ENCODE measurements at places on chromosomes 3 and 15.

GRCh38 chr3:59566481-59566975 lies 516.7 kb upstream of the CFAP20DC start:
- no peak for DNase-seq

GRCh38 chr3:94066506-94067500 lies 3.9 kb downstream of the NSUN3 start:
- DNase-seq, result no peak

GRCh38 chr3:127556565-127556964 lies 34.0 kb downstream of the TPRA1 start:
- DNase-seq, result no peak

GRCh38 chr3:192273697-192274010 lies 453.7 kb downstream of the FGF12 start:
- no peak for DNase-seq

DNA sequence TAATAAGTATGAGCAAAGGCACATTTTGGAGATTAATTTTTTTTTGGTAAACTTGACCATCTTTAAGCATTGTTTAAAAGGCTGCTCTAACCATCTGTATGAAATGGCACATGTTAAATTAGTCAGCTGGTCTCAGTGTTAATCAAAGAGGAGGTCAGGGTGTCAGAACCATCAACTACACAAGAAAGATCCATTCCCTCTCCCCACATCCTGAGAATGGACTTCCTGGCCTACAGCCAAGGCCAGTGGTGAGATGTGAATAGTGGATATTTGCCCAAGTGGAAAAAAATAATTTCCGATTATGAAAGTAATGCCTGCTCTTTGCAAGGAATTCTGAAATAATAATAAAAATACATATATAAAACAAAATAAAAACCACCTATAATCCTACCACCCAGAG lies 641.7 kb downstream of the NR2F2 start:
- DNase-seq, result no peak

- no peak for DNase-seq
These were observed 18.5 kb downstream of the ZNF710 start for GRCh38 chr15:90019611-90020010.

- no peak for DNase-seq
These were observed 54.5 kb downstream of the OSBPL10 start for GRCh38 chr3:31926543-31926942.

DNA sequence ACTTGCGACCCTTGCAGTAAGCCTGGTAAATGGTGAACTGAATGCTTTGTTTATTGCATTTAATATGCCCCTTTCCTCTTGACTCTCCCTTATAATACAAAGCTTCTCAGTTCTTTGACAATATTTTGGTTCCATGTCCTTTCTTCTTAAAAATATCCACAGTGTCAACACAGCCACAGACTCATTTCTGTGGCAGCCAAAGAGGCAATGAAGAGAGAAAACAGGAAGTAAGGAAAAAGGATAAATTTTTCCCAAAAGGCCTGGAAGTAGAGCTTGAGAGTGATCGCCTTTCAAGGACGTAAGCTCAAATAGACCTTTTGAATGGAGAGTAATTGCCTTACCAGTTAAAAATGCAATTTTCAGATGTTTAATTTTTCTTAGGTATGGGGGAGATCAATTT lies 59.4 kb downstream of the PEX5L start:
- DNase-seq, result no peak

DNA sequence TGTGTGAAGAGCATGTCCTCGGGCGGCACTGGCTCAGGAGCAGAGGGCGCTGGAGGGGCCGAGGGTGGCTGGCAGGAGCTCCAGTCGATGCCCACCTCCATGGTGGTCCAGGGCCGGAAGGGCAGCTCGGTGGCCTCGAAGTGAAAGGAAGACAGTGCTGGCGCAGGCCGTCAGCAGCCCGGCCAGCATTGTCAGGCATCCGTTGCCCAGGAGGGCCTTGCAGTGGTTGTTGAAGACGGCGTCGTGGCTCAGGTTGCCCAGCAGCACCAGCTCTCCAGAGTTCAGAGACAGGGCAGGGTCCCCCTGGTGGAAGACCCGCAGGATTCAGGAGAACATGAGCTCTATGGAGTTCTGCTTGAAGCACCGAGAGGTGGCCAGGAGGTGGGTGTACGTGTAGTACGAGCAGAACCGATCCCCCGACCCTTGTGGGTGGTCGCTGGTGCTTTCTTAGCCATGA lies 16.5 kb upstream of the SIAH2 start:
- no peak for DNase-seq

DNA sequence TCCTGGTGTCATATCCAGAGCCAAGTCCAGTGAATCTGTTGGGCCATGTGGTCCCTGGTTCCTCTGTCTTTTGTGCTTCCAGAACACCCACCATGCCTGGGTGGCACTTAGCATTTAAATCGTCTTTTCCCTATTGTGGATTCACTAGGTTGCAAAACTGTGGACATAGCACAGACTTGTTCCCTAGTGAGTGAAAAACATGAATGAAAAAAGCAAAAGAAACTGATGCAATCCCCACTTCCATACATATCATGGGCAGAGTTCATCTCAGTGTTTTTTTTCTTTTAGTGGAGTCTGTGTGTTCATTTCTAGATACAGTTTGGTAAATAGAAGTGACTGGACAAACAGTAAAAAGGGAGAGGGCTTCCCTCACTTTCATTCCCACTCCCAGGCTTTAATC lies 170.5 kb downstream of the SLCO3A1 start:
- DNase-seq, result no peak

- no peak for DNase-seq
These were observed 1.5 kb upstream of the AMOTL2 start for GRCh38 chr3:134375582-134376384.

DNA sequence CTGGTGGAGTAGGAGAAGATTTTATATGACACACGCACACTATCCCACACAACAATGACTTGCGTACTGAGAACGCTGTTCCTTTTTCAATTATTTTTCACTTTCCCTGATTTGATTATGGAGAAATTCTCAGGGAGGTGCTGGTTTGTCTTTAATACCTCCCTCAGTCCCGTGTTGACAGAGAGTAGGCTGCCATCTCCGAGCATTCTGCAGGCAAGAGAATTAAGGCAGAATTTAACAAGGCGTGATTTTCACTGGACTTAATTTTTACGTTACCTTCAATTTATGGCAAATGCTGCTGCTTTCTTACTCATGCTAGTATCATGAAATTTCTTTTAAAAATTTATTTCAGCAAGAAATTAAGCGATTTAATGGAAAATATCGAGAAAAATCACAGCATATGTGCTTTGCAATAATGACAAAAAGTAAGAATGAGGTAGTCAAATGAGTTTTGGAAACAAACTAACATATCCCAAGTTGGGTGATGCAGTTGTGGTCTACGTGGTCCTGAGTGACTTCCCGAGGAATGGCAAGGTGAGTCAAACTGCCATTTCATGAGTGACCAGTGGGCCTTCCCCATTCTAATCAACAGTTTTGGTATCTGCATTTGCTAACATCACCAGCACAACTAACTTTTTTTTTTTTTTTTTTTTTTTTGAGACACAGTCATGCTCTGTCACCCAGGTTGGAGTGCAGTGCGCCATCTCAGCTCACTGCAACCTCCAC lies 16.9 kb downstream of the DNASE1L3 start:
- DNase-seq, result no peak

DNA sequence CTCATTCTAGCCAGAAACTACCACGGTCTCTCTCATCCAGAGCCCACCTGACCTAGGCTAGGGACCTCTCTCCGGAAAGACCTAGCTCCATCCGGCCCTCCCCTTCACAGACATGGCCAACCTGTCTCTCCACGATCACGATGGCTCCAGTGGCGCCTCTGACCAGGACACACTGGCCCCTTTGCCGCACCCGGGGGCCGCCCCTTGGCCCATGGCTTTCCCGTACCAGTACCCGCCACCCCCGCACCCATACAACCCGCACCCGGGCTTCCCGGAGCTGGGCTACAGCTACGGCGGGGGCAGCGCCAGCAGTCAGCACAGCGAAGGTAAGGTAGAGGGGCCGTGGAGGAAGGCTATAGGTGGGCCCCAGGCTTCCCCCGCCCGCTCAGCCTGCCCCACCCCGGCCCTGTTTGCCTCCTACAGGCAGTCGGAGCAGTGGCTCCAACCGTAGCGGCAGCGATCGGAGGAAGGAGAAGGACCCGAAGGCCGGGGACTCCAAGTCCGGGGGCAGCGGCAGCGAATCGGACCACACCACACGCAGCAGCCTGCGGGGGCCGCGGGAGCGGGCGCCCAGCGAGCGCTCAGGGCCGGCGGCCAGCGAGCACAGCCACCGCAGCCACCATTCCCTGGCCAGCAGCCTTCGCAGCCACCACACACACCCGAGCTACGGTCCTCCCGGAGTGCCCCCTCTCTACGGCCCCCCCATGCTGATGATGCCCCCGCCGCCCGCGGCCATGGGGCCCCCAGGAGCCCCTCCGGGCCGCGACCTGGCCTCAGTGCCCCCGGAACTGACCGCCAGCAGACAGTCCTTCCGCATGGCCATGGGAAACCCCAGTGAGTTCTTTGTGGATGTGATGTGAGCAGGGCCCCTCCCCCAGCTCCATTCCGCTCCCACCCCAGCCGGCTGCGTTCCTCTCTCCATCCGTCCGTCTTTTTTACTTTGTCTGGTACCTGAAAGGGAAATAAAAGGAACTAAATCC lies 4.5 kb upstream of the AP2M1 start:
- DNase-seq, result no peak

GRCh38 chr3:146160964-146161662 lies at the start of gene PLOD2:
TSS of gene PLOD2 (minus strand) at chr3:146161184. CDS start at chr3:146160989, 195 bp downstream.
- DNase-seq, result no peak

DNA sequence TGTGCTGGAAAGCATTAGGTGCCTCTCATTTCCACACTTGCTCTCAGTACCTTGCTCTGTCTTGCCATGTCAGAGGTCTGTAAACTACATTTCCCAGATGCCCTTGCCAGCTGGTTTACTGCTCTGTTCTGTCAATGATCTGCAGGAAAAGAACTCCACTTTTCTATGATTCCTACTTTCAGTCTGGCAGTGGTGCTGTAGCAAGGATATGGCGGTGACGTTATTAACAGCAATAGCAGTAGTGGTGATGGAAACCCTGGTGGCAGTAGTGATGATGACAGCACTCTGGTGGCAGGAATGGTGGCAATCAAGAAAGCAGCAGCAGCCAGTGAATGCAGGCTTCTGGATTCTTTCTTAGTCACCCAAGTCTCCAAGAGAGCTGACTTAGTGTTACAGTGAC lies 665.2 kb downstream of the DIPK2A start:
- DNase-seq, result no peak

GRCh38 chr15:54082836-54083492 lies 104.7 kb downstream of the UNC13C start:
- no peak for DNase-seq

- DNase-seq, result no peak
These were observed 423.4 kb upstream of the WNT5A start for GRCh38 chr3:55910543-55910942.

DNA sequence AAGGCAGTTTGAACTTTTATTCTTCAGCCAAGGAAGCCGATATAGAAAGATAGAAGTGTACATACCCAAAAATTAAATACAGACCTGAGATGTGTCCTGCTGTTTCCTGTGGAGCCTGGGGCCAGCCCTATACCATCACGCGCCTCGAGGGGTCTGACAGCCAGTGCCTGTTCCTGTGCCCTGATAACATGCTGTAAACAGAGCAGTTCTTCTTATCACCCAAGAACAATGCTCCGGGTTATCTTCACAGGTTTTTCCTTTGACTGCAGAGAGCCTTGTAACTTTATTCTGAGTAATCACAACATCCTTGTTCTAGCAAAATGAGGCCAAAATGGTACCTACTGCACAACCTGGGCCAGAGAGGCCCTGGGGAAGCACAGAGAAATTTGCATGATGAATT lies 289.7 kb upstream of the CHRM5 start:
- DNase-seq, result no peak

DNA sequence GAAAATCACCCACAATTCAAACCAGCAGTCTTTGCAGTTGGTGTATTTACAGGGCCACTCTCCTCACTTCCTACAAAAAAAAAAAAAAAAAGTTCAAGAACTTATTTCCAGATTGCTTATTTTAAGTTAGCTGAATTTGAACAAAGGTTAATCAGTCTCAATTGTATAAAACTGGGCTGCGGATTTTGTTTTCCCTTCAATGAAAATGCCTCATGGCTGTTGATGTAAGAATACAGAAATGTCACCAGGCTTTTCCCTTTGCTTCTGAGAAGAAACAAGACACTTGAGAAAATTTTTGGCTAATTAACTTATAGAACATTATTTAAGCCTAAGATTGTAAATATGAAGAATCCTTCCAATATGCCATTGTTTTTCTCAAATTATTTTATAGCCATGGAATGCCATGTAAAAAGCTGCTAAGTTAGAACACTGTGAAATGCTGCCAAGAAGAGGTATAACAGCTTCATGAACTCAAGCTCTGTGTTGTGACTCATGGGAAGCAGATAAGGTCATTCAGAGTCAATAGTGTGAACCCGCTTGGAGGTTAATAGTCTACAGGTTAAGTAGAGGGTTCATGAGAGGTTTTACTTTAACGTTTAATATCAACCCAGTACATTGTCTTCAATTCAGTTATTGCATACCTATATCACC lies 84.3 kb upstream of the ABI3BP start:
- no peak for DNase-seq

GRCh38 chr3:55828712-55829111 lies 341.6 kb upstream of the WNT5A start:
- no peak for DNase-seq

GRCh38 chr3:145798007-145798406 lies 363.0 kb downstream of the PLOD2 start:
- DNase-seq, result no peak

GRCh38 chr3:32428092-32429068 lies 36.7 kb downstream of the CMTM7 start:
- DNase-seq, result no peak

GRCh38 chr15:45529613-45530012 lies 7.1 kb upstream of the SLC30A4 start:
- no peak for DNase-seq

DNA sequence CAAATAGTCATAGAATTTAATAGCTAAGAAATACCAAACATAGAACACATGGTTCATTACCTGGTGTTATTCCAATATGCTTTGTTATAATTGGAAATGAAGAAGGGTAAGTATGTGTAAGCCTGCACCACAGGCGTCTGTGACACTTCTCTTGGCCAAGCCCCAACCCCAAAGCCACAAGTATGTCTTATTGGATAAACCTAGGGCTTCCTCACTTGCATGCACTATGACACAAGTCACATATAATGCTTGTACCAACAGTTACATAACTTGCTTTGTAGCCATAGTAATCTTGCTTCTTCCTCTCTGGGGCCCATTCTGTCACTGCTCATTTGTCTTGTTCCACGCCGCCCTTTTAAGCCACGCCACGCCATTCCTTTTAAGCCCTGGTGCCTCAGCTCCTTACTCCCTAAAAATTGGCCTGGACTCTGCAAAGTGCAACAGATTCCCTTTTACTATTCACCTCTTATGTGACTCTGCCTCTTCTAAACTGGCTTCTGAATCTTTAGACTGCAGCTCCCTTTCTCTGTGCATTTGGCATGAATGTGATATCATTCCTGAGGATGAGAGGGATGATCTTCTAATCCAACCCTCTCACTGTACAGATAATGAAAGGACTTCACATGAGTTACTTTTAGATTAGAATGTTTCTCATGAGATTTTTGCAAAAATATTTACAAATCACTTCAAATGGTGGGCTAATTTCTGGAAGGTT lies 48.1 kb upstream of the EPHA3 start:
- no peak for DNase-seq

- no peak for DNase-seq
These were observed 57.0 kb downstream of the BOC start for GRCh38 chr3:113268311-113268710.
